ENCODE measurements at places on chromosomes 13 and 19.

GRCh38 chr13:50069261-50069660, 54.0 kb downstream of the KCNRG start:
- DNase-seq: no peak

GRCh38 chr19:4911314-4911713, 2.0 kb downstream of the UHRF1 start:
- no peak for DNase-seq

GRCh38 chr13:85700906-85701305, 98.3 kb downstream of the SLITRK6 start:
- DNase-seq: no peak

- no peak for DNase-seq
These were observed 40.6 kb upstream of the KLF12 start for GRCh38 chr13:74174810-74175209.

- no peak for DNase-seq
These were observed 388.1 kb upstream of the PRR20A start for GRCh38 chr13:56752636-56753035.
